NCI-H446 (cell line): ENCODE measurements at places on chromosomes 12 and 14.

DNA sequence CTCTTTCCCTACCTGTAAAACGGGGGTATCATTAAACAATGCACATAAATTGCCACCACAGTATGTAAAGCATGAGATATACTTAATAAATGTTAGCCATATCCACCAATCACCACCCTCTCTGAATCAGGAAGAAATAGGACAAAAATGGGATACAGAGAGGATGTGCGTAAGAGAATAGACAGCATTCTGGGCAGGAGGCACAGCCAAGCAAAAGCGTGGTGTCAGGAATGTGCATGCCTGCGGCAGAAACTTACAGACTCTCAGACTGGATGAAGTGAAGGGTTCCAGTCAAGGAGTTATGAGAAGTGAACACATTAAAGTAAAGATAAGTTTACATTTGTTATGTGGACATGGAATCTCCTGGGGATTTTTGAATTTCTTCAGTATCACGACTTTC, 121.7 kb upstream of the MDM1 start:
- DNase-seq, result no peak

- DNase-seq, result peak; percentile 27
Measured at GRCh38 chr12:78229591-78230101, 399.0 kb downstream of the NAV3 start.

DNA sequence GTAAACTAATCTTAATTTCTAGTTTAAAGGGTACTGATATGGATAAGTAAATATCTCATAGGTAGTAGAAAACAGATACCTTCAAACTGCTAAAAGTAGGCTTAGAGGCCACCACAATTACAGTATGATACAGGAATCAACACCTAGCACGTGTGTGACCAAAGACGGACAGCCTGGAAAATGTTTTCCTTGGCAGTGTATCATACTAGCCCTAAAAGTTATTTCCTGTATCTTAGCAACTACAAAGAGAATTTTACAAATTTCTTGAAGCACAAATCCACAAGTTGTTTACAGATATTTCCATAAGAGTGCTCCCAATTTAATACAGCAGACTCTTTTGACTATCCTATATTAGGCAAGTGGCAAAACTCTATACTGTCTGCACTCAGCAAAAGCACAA, 106.0 kb downstream of the ITPR2 start:
- no peak for DNase-seq

DNA sequence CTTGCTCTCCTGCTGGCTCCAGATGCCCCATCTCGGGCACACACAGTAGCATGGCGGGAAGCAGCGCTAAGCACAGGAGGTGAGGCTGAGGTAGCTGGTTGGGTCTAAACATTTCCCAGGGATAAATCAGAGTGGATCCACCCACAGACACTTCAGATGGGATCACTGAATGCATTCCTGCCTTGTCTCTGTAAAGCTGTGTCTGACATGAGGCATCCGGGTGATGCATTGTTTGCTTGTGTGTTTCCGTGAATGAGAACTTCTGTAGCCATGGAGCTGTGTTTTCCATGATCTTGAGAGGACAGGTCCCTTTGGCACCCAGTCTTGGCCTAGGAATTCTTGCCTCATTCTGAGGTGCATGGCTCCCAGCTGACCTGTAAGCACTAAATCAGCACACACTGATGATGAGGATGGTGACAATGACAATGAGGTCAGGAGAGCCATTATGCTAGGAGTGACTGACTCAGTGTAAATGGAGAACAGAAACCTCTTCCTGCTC, 6.7 kb upstream of the KRT75 start:
- no peak for DNase-seq

- DNase-seq, result no peak
Measured at GRCh38 chr12:46801293-46801692, 24.5 kb downstream of the SLC38A4 start.
